ENCODE measurements at places on chromosomes 3 and 15.

DNA sequence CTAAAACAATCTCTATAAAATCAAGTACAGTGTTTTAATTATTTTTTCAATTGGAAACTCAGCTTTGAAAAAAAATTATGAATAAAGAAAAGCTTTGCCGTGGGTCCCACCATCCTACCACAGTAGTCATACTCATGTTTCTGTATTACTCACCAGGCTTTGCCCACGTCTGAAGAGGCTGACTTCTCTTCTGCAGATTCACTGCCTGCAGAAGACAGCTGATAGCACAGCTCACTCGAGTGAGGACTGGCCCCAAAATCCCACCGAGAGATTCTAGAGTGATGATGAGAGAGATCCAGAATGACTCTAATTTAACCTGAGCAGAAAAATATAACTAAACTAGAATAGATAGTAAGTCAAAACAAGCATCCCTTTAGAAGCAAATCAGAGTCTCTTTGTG, 11.9 kb downstream of the C2CD4B start:
- DNase-seq, result no peak

GRCh38 chr3:64398006-64398405, 172.7 kb upstream of the PRICKLE2 start:
- no peak for DNase-seq

GRCh38 chr3:77039606-77040171, at the start of gene ROBO2:
TSS of gene ROBO2 (plus strand) at chr3:77040099. CDS start at chr3:77040786, 687 bp downstream.
- DNase-seq, result no peak

DNA sequence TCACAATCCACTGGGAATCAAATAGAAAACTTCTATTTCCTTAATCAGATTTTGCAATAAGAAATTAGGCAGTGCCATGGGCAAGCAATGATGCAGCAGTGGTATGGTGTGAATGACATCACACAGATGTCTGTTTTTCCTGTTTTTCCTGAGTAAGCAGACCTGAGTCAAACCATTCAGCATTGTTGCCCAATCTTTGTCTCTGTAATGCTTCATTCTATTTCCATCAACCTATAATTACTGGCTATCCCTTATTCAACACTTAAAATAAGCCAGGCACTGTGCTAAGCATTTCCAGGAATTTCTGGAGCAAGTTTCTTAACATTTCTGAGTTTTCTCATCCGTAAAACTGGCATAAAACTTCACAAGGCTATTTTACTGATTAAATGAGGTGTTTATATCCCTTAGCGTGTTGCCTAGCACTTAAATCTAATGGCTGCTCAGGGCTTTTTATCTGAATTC, 11.3 kb upstream of the OXSR1 start:
- DNase-seq, result no peak

DNA sequence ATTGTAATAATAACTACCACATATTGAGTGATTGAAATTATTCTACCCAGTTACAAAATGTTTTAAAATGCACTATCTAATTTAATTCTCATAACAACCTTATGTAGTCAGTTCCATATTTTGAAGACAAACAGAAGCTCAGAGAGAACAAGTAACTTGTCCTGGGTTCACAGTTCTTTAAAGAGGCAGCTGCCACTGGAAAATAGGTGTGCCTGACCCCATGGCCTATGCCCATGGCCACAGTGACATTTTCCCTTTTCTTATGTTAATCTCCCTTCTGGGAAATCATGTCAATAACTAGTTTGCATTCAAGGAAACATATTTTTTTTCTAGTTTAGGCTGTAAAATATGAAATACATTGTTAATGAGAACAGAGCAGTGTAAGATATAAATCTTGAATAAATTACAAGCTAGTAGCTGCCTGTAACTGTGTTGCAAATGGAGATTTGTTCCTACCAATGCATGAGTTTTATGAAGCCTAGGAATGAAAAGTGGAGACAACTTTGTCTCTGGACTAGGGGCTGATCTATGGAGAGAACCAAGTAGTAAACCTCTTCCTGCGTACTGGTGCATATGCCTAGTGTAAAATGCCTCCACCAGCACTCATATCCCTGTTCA, 1018.0 kb downstream of the NTRK3 start:
- no peak for DNase-seq

All from NCI-H2081 treated with DMSO at 0.1 percent for 48 hours (cell line).